ENCODE measurements at places on chromosomes 5 and 9. TPM values are rescaled to one million over a fixed set of nuclear protein-coding genes. Genes with fewer than 3 reads are reported as not detected.

- no peak for DNase-seq
- no peak overlapping the region for H3K4me3 ChIP-seq
- peaks cover 4% of the 10 kb centered on the region for H3K36me3 ChIP-seq
- H3K4me1 ChIP-seq = peaks cover 10% of the 10 kb centered on the region
- no peak overlapping the region for H3K27ac ChIP-seq
Observed at GRCh38 chr9:95756986-95757385, 118.5 kb upstream of the ERCC6L2 start.

DNA sequence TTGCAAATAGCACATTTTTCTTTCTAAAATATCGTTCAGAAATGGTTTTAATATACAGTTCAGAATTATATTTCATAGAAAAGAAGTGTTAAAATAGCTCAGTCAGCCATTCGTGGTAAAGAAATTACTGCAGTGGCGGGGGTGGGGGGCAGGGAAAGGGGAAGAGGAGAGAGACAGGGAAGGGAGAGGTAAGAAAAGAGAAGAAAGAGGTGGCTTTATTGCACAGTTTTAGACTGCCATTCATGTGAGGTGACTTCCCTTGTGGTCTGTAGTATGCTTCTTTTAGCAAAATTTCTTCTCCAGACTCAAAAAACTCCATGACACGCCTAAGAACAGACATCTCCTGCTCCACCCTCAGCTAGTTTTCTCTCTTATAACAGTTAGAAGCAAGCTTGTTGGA, 259.6 kb downstream of the TRPM3 start:
- H3K36me3 ChIP-seq = no peaks in the 10 kb centered on the region
- H3K27me3 ChIP-seq = no peaks in the 10 kb centered on the region
- no peaks in the 10 kb centered on the region for H3K4me1 ChIP-seq
- H3K4me3 ChIP-seq = no peak overlapping the region

DNA sequence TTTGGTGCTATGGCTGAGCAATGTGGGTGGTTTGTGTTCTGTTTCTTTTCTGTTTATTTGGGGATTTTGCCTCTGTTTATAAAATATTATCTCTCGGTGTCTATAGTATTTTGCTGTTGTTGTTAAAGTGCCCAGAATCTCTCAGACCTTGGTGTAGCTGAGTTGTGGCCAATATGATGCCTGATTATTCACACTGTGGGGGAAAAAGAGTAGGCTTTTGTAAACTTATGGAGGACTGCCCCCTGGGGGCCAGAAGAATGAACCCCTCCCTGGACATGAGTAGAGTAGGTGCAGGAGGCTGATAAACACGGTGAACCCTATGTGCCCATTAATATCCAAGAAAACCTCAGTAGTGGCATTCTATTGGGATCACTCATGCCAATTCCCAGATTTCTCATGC, 49.0 kb upstream of the DPYSL3 start:
- peak; percentile 36 for DNase-seq
- no peak overlapping the region for H3K27ac ChIP-seq
- H3K27me3 ChIP-seq = no peaks in the 10 kb centered on the region
- H3K4me3 ChIP-seq = no peak overlapping the region

DNA sequence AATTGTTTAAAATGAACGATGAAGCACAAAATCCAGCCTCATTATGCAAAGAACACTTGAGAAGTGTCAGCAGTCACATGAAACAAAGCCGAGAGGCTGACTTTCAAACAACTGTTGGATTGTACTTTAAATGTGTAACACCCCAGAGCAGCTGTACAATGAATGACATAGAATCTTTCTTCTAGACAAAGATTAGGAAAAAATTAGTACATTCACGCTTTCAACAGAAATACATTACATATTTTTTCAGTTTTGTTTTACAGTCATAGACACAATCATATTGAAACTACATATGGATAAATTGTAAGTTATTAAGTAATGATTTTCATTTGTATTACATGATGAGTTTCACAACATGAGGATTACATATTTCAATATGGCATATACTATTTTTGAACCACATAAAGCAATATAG, 10.6 kb upstream of the AGXT2 start:
- no peaks in the 10 kb centered on the region for H3K27me3 ChIP-seq
- H3K36me3 ChIP-seq = no peaks in the 10 kb centered on the region
- no peak overlapping the region for H3K27ac ChIP-seq
- no peak overlapping the region for H3K4me3 ChIP-seq
- H3K4me1 ChIP-seq = no peaks in the 10 kb centered on the region

GRCh38 chr9:133754688-133755227, 16.6 kb upstream of the SARDH start:
- peak overlapping the region; percentile 13 for H3K27ac ChIP-seq
- peaks cover 5% of the 10 kb centered on the region for H3K4me1 ChIP-seq
- peaks cover 41% of the 10 kb centered on the region for H3K36me3 ChIP-seq
- DNase-seq = no peak

Gene SMIM33
- total RNA-seq = not detected

Gene DRD1
- not detected for total RNA-seq

Gene FOCAD
- total RNA-seq = 104 TPM

All from glutamatergic neuron (in vitro differentiated cells).